NAMALWA (cell line): ENCODE measurements at places on chromosomes 7 and 10.

DNA sequence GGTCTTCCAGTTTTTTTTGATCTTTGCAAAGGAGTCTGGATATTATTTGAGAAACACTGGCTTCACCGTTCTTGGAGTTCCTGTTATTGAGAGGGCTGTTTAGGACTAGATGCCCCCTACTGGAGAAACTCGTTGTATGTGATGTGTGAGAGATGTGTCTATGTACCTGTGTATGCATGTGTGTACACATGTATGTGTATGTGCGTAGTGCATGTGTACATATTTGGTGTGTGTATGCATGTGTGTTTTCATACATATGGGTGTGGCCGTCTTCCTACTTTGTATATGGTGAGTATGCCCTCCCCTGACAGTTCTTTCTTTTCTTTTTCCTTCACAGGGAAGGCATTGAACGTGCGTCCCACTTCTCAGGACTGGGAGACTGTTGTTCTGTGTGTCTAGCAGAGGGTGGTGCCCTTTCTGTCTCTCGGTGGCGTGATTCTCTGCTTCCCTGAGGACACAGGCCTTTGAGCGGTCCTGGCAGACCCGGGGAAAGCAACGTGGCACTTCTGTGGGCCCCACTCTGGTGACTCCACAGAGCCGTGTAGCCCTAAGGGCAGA, 3.0 kb upstream of the CALHM3 start:
- DNase-seq, result peak; percentile 88

DNA sequence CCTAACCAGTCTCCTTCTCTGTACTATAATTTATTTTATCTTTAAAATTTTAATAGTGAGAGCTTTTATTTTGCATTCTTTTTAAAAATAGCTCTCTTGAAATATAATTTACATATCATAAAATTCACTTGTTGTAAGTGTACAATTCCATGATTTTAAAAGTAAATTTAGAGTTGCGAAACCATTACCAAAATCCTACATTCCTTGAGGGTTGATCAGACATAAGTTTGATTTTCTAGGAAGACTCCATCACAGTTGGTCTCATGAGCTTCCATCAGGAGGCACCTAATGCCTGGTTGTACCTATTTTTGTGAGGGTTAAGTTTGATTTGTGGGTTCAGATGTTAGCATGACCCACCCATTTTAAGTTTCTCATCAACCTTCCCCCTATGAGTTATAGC, 108.1 kb downstream of the BMPER start:
- no peak for DNase-seq

DNA sequence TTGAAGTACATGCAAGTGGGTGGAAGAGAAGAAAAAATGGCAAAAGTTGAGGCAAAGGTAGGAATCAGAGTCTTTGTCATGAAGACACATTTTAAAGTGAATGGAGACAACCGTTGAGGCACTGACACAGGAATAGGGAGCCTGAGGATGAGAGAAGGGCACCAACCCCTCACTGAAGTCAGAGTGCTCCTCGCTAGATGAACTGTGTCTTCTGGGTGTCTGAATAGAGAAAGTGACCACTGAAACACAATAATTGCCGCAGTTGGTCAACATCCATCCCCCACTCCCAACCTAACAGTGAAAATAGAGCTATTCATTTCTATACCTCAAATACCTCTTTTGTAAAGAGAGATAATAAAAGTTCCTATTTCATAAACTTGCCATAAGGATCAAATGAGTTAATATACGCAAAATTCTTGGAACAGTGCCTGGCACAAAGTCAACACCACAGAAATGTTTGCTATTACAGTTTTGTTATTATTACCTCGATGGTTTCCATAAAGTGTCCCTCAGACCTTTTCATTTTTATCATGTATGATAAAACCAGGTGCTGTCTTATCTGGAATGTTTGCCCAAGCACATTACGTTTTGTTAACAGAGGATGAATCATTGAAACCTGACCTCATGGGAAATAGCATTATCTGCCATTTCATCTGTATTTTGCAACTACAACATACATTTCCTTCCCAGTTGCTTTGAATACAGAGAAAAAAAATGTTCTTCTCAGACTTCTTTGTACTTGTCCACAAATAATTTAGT, 61.8 kb upstream of the SP4 start:
- DNase-seq, result no peak

- DNase-seq, result no peak
Measured at GRCh38 chr10:5640036-5640435, 26.4 kb downstream of the ASB13 start.

- DNase-seq, result no peak
Measured at GRCh38 chr10:129704225-129704624, 237.2 kb downstream of the MGMT start.

DNA sequence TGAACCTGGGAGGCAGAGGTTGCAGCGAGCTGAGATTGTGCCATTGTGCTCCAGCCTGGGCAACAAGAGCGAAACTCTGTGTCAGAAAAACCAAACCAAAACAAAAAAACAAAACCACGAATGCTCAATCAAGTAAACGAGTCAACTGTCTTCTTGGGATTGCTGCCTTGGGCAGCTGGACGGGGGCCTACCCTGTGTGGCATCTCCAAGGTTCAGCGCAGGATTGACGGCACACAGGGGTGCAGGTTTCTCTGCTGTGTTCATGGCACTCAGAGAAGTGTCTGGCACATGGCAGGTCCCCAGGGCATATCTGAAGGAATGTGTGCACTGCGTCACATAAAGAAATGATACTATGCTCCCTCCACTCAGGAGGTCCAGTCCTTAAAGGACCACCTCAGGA, 25.2 kb upstream of the CRYGN start:
- no peak for DNase-seq

DNA sequence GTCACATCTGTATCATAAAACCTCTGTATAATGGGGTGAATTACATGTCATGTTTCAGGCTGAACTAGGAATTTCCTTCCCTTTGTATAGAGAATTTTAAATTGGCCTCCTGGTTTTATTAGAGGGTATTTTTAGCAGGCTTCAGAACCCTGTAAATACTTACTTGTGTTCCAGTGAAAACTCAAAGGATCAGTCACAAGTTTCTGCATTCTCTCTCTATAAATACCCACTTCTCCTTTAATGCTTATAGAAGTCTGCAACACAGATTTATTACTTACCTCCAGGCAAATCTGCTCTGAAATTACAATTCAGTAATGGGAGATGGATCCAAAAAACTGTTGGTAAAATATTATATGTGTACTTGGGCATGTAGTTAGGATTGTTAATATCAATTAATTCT, 161.6 kb downstream of the GLI3 start:
- no peak for DNase-seq

DNA sequence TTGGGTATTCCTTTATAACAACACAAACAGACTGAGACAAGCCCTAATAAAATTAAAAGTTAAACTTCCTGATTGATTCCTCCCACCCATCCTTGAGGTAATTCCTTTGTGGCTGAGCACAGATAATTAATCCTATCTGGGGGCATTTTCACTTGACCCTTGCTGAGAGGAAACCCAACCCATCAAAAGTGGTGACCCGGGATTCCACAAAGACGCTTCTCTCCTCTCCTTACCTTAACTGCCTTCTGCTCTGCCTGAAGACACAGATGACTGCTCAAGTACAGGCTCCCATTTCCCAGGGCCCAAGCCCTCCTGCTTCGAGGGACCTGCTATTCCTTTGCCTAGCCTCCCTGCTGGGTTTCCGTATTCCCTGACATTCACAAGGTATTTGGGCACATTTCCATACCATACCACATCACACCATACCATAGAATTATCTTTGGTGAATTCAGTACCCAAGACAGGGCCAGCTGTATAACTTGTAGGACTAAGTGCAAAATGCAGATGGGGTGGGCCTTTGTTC, 9.8 kb upstream of the MAPK8 start:
- no peak for DNase-seq

DNA sequence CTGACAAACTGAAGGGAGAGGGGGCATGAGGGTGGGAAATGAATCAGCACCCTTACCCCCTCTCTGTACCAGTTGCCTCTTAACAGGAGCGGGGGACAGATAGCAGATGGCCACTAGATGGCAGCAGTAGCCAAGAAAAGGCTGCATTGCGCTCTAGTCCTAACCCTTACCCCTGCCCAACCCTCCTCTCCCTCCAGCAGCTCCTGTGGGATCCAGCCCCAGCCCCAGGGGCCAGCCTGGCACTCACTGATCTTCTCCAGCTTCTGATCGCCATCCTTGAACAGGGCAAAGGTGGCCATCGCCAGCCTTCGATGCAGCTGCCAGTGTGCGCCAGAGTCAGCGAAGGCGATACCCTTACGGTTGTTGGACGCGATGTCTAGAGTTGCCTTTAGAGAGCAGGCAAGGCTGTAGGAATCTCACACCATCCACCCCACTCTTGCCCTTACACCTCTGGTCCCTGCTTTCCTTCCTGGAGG, 2.2 kb downstream of the CYP17A1 start:
- DNase-seq, result peak; percentile 84

DNA sequence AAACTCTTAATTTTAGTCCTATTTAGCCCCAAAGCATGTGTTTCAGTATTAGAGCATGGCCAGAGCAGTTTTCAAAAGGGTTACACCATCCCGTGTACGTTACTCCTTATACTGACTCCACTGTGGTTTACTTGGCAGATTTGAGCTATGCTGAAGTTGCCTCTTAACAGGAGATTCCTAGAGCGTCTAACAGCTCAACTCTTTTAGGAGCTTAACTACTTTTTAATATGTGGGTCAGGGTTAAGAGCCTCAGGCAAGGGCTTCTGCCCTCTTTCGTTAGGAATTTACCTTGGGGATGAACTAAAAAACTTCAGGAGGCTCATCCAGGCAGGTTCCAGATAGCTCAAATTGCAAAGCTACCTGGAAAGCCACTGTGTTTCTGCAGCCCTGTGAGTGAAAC, 674.8 kb upstream of the C7orf33 start:
- DNase-seq, result no peak

DNA sequence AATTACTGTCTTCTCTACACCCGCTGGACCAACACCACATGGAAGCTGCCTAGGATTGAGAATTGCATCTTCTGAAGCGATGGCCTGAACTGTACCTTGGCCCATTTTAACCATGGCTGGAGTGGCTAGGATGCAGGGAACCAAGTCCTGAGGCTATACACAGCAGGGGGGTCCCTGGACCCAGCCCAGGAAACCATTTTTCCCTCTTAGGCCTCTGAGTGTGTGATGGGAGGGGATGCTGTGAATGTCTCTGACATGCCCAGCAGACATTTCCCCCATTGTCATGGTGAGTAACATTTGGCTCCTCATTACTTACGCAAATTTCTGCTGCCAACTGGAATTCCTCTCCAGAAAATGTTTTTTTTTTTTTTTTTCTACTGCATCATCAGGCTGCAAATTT, 822.7 kb downstream of the PCDH15 start:
- no peak for DNase-seq

DNA sequence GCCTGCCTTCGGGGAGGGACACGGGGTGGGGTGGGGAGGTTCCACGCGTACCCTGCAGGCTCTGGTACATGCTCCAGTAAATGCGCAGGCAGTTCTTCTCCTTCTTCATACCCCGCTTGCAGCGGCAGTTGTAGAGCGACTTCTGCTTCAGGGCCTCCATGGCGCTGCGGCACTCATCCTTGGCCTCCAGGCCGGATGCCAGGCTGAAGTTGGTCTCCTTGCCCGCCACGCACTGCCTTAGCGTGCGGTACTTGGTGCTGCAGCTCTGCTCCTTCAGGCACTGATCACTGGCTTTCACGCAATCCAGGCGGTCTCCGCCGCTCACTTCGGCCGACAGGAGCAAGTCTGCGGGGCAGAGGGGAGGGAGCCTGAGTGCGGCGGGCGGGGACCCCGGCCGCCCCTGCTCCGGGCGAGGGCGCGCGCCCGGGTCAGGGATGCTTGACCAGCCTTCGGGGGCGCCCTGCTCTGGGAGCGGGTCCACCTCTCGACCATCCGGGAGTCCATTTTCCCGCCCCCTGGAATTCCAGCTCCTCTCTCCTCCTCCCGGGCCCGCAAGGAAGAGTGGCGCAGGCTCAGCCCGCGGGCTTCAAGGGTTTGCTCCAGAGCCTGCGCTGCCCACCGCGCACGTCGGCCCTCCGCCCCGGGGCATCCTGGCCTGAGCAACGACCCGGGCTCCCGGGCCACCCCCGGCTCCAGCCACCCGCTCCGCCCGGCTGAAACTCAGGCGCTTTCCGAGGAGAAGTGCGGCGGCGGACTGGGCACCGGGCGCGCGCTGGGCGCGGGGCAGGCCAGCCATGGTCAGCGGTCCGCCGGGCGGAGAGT, 2.0 kb downstream of the GFRA1 start:
- DNase-seq, result no peak

DNA sequence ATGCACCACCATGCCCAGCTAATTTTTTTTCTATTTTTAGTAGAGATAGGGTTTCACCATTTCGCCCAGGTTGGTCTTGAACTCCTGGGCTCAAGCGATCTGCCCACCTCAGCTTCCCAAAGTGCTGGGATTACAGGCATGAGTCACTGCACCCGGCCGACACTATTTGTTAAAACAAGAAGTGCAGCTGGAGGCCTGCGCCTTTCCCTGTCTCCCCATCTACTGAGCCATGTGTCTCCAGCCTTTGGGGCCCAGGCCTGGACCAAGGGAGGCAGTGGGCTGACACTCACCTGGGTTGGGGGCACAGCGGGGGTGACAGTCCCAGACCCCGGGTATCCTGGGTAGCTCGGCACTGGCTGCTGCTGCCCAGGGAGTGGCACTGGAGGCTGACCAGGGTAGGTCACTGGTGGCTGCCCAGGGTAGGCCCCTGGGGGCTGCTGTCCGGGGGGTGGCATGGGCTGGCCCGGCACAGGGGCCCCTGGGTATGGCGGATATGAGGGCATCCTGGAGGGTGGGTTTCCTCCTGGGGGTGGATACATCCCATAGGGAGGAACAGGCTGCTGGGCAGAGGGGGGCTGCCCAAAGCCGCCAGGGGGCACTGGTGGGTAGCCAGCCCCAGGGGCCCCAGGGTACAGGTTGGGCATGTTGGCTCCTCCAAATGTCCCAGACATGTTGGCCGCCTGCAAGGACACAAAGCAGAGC, 36.3 kb downstream of the PLAC9 start:
- DNase-seq, result peak; percentile 13

GRCh38 chr10:77537720-77538373, 99.8 kb downstream of the KCNMA1 start:
- no peak for DNase-seq

DNA sequence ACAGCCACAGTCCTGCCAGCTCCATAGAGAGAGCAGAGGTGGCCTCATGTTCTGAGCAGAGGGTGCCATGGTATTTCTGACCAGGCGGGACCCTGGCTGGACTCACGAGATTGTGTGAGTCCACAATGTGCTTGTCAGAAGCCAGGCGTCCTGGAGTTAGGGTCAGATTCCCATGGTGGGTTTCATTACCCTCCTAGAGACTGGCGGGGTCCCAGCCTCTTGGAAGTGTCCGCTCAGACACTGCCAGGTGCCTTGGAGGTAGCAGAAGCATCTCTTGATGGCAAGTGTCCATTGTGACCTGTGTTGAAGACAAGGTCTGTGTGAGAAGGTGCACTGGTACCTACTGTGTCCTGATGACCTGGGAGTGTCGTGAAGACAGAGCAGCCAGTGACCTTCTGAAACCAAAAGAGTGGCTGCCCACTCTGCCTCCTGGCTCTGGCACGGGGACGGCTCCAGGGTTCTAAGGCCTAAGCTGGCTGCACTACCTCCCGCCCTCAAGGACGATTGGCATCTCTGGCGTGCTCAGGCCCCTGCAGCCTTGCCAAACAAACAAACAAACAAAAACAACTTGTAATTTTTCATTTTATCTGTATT, 56.8 kb downstream of the MGMT start:
- DNase-seq, result no peak

GRCh38 chr10:95440038-95440725, 121.0 kb downstream of the SORBS1 start:
- DNase-seq, result no peak
